Activated naive CD4-positive, alpha-beta T cell treated with Interleukin-2 at 50 U/mL for 16 hours (primary cell): ENCODE measurements at places on chromosomes 7 and 10.
A peak's percentile ranks its signal among the peaks of the same experiment; 100 is the strongest.

DNA sequence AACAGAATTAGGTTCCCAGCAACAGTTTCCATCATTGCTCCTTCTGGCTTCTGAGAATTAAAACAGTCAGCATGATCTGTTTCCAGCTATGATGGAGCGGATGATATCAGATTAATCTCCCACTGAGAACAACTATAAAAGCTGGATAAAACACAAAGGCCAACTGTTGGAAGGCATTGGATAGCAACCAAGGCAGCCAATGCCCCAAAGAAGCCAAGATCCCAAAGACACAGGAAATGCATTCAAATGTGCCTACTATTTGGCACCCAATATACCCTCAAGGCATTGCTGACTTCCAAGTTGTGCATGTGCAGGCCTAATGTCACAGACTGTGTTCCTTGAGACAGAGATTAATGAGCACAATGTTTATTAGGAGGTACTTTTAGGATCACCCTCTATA is 259.3 kb downstream of the ARHGAP12 start:
- DNase-seq: no peak

DNA sequence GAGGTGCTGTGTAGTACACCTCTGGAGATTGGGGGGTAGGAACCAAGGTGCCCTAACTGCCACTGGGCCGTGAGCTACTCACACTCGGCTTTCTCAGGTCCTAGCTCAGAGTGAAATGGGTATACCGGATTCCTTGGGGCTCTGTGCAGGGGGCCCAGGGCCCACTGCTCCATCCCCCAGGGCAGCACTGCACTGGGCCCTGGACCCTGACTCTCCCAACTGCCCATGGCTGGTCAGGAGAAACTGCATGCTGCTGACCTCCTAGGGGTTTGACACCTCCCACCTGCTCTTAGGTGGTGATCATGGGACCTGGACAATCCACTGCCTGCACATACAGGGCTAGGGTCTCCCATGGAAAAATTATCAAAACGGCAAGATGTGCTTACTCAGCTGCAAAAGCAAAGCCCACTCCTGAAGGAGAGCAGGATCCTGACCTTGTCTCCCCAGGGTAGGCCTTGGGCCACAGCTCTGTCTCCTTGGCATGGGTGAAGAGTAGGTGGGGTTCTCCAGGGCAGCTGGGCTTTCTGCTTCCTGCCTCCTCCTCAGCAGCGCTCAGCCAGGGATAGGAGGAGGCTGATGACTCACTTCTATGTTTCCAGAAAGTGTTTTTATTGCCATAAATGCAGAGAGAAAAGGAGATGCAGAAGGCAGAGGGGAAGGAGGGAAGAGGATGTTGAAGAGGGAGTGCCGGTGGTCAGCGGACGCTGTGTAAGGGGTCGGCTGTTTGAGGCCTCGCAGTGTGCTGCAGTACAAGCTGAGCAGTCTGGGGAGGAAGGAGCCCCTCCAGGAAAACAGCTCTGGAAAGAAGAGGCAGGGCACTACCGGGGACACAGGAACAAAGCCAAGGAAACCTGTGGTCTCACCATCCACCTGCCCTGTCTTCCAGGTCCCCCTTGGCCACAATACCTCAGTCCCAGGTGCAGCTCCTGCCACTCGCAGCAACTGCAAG is 107.8 kb downstream of the ARHGAP22 start:
- DNase-seq: no peak

DNA sequence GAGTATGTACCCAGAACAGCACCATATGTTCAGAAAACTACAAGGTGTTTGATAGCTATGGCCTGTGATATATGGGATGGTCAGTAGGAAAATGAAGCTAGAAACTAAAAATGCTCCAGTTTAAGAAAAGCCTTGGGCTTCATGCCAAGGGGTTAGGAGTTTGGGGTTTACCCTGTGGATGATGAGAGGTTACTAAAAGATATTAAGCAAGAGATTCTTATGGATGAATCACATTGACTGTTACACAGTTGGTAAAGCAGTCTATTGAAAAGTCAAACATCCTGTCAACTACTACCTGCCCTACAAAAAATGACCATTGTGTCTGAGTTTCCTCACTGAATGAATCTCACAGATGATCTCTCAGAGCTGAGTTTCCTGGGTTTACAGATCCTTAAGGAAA is 166.2 kb upstream of the INHBA start:
- DNase-seq: no peak

GRCh38 chr7:139651914-139652313 is 125.9 kb downstream of the HIPK2 start:
- DNase-seq: no peak

- DNase-seq: no peak
These were observed 93.7 kb downstream of the TMEM26 start for GRCh38 chr10:61359452-61359851.

GRCh38 chr7:47577321-47577919 is 4.5 kb downstream of the TNS3 start:
- no peak for DNase-seq

DNA sequence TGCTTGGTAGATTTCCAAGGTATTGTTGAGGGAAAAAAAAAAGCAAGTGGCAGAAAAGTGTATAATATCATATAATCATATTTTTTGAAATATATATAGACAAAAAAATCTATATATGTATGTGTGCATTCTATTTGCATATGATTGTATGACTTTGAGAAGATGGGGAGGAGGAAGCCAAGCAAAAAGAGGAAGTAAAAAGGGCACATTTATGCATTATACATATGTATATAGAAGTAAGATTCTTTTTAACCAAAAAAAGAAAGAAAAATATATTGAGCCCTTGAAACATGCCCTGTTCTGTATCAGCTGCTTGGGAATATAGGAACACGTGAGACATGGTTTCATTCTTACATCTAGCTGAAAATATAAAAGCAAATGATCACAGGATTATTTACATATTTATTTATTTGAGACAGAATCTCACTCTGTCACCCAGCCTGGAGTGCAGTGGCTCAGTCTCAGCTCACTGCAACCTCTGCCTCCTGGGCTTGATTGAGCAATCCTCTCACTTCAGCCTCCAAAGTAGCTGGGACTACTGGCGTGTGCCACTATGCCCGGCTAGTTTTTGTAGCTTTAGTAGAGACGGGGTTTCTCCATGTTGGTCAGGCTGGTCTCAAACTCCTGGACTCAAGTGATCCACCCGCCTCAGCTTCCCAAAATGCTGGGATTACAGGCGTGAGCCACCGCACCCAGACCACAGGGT is 18.0 kb upstream of the SLF2 start:
- no peak for DNase-seq

DNA sequence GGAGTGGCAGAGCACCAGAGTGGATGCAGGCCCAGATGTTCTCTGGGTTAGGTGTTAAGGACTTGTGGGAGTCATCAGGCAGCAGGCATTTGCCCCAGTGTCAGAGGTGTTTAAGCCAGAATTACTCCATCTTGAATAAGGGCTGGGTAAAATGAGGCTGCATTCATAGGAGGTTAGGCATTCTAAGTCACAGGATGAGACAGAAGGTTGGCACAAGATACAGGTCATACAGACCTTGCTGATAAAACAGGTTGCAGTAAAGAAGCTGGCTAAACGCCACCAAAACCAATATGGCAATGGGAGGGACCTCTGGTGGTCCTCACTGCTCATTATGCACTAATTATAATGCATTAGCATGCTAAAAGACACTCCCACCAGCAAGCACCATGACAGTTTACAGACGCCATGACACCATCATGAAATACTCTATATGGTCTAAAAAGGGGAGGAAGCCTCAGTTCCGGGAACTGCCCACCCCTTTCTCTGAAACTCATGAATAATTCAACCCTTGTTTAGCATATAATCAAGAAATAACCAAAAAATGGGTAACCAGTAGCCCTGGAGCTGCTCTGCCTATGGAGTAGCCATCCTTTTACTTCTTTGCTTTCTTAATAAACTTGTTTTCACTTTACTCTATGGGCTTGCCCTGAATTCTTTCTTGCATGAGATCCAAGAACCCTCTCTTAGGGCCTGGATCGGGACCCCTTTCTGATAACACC is 882 bp upstream of the LRRC61 start:
- DNase-seq: peak; percentile 60

DNA sequence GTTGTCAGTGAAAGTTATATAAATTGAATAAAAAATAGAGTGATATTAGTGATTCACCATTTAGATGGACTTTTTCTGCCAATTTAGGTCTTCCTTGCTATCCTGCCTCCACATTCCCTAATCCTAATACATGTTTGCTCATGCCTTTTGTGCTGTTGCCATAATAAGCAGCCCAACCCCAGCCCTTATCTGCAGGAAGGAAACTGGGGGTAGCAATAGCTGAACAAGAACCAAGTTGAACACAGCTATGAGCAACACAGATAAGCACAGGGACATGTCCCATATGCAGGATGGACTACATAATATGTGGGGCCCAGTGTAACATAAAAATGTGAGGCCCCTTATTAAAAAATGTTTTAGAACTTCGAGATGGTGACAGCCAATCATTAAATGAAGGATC is 91.2 kb upstream of the AHR start:
- no peak for DNase-seq

DNA sequence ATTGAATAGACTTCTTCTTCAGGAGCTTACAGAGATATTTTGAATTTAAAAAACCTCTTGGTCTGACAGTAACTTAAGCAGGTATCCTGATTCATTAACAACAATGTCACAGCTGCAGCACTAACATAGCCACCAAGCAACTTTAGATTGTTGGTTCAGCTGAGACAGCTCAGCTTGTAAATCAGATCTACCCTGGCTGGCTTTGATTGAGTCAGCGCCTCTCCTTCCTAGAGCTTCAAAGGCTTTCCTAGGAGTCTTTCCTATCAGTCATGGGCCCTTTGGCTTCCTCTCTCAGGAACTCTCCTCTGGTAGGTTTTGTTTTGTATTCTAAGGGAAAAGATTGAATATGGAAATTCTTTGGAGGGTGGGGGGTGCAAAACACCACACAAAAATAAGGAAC is 70.7 kb upstream of the STEAP4 start:
- no peak for DNase-seq

GRCh38 chr7:117458977-117459583 is 20.7 kb upstream of the CFTR start:
- DNase-seq: no peak

DNA sequence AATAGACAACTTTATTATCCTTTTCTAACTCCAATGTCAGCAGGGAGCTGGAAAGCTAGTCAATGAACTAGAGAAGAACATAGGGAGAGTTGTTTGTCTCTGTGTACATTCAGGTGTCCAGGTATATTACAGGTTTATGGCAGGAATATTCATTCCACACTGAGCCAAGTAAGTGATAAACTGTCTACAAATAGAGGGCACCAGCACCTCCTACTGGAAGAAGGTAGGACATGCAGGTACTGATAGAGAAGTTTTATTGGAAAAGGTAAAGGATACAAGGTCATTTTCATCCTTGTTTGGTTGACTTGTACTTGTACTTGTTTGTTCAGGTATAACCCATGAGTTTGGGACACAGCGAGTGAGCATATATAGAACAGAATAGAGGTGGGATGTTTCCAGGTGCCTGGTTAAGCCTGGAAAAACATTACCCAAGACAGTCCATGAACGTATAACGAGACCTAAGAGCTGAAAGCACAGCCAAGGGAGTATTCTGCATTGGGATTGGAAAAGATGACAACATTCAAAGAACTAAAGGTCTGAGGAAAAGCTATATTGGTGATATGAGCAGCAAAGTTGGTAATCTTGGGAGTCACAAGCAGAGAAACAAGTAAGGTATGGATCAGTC is 61.4 kb upstream of the PPP1R3C start:
- no peak for DNase-seq

DNA sequence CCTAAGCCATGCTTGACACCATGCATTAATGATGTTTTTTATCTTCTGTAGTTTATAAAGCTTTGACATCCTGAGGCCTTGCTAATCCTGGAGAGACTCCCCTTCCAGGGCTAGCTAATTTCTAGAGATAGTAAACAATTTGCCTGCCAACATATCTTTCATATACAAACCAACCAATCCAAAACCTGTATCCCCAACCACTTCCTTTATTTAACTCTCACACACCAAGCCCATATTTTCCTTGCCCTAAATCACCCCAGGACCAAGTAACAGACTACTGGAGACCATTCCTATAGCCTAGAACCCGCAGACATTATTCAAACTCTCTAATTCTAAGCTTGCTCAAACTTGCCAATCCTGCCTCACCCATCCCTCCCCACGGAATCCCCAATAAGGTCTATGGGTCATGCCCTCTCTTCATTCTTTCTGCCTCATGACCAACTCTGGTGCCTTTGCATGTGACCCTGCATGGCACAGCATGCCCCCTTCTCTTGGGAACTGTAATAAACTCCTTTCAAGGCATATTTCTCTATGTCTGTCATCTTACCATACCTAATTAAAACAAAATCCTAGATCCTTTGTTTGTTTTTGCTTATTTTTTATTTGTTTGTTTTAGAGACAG is 116.6 kb upstream of the CACUL1 start:
- no peak for DNase-seq

DNA sequence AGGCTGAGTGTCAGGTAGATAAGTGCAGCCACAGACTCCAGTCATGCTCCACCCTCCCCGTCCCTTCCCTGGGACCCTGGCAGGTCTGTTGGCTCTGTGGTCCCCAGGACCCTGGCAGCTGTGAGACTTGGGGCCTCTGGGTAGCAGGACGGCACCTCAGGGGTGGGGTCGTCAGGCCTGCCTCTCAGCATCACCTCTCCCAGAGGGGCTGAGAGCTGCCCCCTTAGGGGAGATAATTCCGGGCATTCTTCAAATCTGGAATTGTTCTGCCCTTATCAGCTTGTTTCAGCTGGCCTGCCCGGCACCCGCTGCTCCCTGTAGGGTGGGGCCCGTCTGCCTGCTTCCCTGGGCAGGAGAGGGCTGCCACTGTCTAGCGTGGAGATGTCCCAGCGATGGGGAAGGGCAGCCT is 23.3 kb downstream of the PODXL start:
- no peak for DNase-seq

GRCh38 chr7:22481726-22482125 is 18.3 kb downstream of the STEAP1B start:
- no peak for DNase-seq

DNA sequence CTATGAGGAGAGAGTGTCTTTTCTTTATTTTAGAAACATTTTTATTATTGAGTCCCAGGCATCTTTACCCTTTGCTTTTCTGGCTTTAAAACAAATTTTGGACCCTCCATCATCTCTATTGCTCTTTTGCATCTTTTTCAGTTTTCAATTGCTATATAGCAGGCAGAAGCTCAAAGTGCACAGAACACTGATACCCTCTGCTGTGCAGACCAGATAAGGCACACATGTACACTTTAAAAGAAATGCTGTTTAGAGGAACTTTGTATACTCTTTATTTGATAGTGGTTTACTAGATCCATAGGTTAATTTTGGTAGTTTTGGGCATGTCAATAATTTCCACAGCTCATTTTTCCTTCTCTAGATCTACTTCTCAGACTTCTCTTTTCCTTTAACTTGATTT is 324.2 kb downstream of the SH2D4B start:
- DNase-seq: no peak

DNA sequence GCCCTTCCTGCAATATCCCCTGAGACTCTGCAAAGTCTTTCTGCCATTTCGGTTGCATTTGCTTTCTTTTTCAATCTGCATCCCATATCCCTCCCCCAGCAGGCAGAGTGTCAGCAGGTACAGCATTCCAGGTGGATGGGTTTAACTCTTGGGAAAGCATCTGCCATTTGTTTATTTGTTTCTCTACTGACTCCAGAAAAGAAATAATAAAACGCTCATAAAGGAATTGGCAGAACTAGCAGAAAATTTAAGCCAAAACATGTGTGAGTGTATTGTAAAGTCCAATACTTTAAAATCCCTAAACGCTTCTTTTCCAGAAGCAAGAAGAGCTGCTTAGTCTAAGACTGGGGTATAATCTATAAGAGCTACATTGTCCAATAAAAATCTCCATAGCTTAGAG is 393.8 kb downstream of the TNS3 start:
- no peak for DNase-seq
